ENCODE measurements at places on chromosomes 16 and 17. TPM values are rescaled to one million over a fixed set of nuclear protein-coding genes. Genes with fewer than 3 reads are reported as not detected.

The KRT20 gene
- not detected for total RNA-seq

The NPIPA1 gene
- 8.1 TPM for total RNA-seq

The SLX1A gene
- total RNA-seq = 8.4 TPM

The TPPP3 gene
- total RNA-seq = 0.54 TPM

The KRT16 gene
- not detected for total RNA-seq

The TEX19 gene
- total RNA-seq = under 0.01 TPM

The HSD11B2 gene
- not detected for total RNA-seq

The STH gene
- total RNA-seq = not detected

The SLFN13 gene
- 2.5 TPM for total RNA-seq

The MYH3 gene
- 0.54 TPM for total RNA-seq

The PMFBP1 gene
- total RNA-seq = under 0.01 TPM

The CYB5B gene
- 102 TPM for total RNA-seq

The PRR11 gene
- 8.6 TPM for total RNA-seq

The CYTH1 gene
- total RNA-seq = 8.3 TPM

The CARD14 gene
- total RNA-seq = not detected

The TEDC2 gene
- total RNA-seq = 3.6 TPM

The KRTAP9-2 gene
- not detected for total RNA-seq

The CDH11 gene
- 601 TPM for total RNA-seq

The CACNG1 gene
- not detected for total RNA-seq
